Cardiac muscle cell (in vitro differentiated cells and primary cell): ENCODE measurements at places on chromosomes 7 and 10.
A peak's percentile ranks its signal among the peaks of the same experiment; 100 is the strongest.

DNA sequence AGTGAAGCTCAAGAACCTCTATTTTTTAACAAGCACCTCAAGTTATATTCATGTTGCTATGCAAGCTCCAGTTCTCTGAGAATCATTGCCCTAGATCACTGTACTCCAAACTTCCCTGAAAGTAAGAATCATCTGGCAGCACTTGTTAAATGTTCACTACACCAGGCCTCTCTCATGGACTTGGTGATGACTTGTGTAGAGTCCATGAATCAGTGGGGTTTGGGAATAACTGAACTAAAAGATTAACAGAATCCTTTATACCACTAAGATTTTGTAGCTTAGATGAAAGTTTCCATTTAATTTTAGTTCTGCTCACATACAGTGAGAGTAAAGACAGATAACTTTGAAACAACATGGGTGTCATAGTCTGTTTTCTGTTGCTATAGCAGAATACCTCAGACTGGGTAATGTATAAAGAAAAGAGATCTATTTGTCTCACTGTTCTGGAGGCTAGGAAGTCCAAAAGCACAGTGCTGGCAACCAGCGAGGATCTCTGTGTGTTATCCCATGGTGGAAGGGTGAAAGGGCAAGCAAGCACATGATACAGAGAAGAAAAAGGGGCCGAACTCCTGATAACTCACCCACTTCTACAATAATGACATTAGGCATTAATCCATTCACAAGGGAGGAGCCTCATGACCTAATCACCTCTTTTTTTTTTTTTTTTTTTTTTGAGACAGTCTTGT is 27.9 kb upstream of the AOAH start:
- no peak for DNase-seq

- DNase-seq, result no peak
Observed at GRCh38 chr7:54615537-54615936, 73.4 kb downstream of the VSTM2A start.

- DNase-seq, result no peak
Observed at GRCh38 chr7:1237704-1238255, 5.1 kb downstream of the UNCX start.

DNA sequence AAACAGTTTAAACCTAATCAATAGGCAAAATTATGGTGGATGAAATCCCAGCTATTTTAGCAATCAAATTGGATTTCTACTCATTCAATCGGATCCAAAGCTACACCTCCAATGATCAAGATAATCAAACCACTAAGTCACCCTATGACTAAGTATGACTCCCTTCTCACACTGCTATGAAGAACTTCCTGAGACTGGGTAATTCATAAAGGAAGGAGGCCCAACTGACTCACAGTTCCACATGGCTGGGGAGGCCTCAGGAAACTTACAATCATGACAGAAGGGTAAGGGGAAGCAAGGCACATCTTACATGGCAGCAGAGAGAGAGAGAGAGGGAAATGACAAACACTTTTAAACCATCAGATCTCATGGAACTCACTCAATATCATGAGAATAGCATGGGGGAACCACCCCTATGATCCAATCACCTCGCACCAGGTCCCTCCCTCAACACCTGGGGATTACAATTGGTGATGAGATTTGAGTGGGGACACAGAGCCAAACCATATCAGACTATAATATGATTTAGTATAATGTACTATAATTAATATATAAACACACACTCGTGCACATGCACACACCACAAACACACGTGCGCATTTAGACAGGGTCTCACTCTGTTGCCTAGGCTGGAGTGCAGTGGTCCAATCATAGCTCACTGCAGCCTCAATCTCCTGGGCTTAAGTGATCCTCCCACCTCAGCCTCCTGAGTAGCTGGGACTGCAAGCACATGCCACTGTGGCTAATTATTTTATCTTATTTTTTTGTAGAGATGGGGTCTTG is 213.6 kb upstream of the FOXK1 start:
- no peak for DNase-seq

GRCh38 chr10:129278686-129279085 is 188.4 kb upstream of the MGMT start:
- DNase-seq, result no peak

DNA sequence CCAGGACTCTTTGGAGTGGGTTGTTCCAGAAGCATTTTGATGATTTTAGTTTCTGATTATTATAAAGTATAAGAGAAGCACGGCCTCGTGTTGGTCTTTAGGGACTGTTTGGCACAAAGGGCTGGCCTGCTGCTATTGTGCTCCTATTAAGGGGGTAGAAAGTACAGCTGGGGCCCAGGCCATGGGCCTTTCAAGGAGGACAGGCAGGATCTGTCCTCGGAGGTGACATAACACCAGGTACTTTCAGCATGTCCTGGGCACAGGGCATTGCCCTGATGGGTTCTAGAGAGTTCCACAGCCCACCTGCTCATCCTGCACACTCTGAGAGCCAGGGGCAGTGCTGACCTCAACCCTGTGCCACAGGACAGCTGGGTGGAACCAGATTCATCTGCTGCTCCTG is 24.9 kb downstream of the STRA8 start:
- DNase-seq, result no peak

DNA sequence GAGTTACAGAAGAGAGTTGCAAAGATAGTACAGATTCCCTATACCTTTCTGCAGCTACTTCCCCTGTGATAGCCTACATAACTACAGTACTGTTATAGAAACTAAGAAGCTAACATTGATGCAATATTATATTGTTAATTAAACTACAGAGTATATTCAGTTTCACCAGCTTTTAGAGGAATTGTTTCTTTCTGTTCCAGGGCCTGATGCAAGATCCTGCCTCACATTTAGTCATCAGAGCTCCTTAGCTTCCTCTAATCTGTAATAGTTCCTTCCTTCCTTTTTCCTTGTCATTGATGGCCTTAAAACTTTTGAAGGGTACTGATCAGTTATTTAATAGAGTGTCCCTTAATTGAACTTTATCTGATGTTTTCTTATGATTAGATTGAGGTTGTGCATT is 56.8 kb downstream of the SDHAF3 start:
- DNase-seq, result peak; percentile 11

DNA sequence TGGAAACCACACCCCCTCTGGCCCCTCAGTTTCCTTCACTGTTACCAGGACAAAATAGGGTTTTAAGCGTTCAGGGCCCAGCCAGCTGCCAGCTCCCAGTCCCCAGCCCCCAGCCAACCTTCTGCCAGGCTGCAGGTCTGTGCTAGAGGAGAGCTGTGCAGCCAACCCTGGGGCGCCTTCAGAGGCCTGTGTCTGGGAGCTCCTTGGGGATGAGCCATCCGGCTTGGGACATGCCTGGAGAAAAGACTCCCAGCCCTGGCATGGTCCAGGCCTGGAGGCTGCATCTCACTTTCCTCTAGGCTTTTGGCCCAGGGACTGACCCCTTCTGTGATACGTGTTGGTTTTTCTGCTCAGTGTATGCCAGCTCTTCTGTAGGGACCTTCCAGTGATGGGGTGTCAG is 487.6 kb upstream of the MGMT start:
- no peak for DNase-seq

- DNase-seq, result no peak
Observed at GRCh38 chr7:156209087-156209486, 396.8 kb upstream of the SHH start.

DNA sequence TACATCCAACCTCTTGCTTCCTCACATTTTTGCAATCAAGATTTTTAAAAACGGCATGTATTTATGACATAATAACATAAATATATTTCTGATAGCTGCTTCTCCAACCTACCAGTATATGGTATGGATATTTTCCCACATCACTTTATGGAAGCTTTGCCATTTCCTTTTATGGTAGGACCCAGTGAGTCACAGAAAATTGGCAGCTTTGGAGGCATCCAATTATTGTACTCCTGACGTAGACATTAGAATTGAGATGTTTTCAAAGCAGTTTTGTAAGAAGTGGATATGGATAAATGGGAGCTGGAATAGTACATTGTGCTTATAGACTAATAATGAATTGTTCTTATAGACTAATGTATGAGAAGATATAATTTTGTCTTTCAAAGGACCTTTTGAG is 23.8 kb upstream of the BICC1 start:
- DNase-seq, result peak; percentile 55

DNA sequence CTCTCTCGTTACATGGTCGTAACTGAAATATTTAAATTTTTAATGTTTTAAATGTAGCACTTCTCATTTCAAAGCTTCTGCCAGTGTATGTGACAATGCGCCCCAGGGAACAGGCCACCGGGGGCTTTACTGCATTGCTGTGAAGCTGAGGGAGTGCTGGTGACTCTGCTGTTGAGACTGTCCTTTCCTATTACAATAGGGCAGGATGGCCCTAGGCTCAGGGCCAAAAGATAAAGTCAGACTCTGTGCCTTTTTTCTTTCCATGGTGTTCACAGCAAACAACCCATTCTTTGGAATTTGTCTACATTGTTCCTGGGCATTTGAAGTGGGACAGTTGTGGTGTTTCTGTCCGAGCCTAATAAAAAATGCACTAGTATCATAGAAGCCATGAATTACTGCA is 107.3 kb downstream of the GALNT11 start:
- DNase-seq, result no peak
